EL (cell line): ENCODE measurements at places on chromosomes 6 and 20.

GRCh38 chr20:33917831-33918525 is 75.7 kb upstream of the RALY start:
- DNase-seq, result no peak

- DNase-seq, result no peak
Measured at GRCh38 chr6:150759483-150759882, 106.0 kb upstream of the MTHFD1L start.

DNA sequence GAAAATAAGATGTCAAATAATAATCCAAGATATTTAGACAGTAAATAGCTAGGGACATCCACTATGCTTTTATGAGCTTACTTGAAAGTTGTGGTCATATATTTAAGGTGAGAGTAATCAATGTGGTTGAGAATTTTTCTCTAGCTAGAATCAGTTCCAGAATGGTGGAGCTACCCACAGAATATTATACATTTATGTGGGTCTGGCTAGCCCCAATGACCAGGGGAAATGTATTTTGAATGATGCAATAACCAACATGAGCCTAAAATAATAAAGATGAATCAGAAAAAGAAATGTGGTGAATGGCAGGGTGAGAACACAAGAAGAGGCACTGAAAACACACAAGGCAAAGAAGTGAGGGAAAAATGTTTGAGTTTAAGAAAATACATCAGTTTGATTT is 325.7 kb downstream of the TBC1D32 start:
- no peak for DNase-seq

GRCh38 chr6:148851683-148852556 is 105.1 kb downstream of the UST start:
- DNase-seq, result no peak
